ENCODE measurements at places on chromosomes 1 and 21. TPM values are rescaled to one million over a fixed set of nuclear protein-coding genes. Genes with fewer than 3 reads are reported as not detected.

- H3K27me3 ChIP-seq, result peaks cover 45% of the 10 kb centered on the region
- no peaks in the 10 kb centered on the region for H3K36me3 ChIP-seq
- H3K4me3 ChIP-seq, result no peak overlapping the region
- H3K4me1 ChIP-seq, result peaks cover 17% of the 10 kb centered on the region
These were observed 3.7 kb downstream of the KNCN start for GRCh38 chr1:46547481-46548383.

- DNase-seq, result peak; percentile 80
- H3K4me1 ChIP-seq, result peaks cover 16% of the 10 kb centered on the region
- H3K27me3 ChIP-seq, result peaks cover 15% of the 10 kb centered on the region
- peak overlapping the region; percentile 28 for H3K4me3 ChIP-seq
- peak overlapping the region; percentile 69 for H3K27ac ChIP-seq
These were observed 36.8 kb upstream of the RPF1 start for GRCh38 chr1:84442256-84442655.

DNA sequence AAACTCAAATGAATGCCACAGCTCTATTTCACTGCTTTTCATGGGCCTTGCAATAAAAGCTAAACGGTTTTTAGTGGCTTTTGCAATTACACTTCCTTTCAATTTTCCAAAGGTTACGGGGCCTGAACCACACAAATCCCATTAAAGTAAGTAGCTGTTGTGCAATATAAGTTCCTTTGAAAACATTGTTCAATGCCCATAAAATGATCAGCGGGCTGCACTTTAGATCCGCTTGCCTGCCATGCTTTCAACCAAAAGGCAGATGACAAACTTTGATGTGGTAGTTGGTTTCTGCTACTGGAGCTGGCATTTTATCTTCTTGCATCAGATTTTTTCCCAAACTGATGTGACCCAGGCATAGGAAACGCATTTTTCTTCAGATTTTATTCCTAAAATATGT lies 50.2 kb downstream of the PRRX1 start:
- H3K36me3 ChIP-seq, result no peaks in the 10 kb centered on the region
- DNase-seq, result no peak
- H3K4me1 ChIP-seq, result no peaks in the 10 kb centered on the region
- H3K27ac ChIP-seq, result no peak overlapping the region
- H3K4me3 ChIP-seq, result no peak overlapping the region
- H3K27me3 ChIP-seq, result no peaks in the 10 kb centered on the region

DNA sequence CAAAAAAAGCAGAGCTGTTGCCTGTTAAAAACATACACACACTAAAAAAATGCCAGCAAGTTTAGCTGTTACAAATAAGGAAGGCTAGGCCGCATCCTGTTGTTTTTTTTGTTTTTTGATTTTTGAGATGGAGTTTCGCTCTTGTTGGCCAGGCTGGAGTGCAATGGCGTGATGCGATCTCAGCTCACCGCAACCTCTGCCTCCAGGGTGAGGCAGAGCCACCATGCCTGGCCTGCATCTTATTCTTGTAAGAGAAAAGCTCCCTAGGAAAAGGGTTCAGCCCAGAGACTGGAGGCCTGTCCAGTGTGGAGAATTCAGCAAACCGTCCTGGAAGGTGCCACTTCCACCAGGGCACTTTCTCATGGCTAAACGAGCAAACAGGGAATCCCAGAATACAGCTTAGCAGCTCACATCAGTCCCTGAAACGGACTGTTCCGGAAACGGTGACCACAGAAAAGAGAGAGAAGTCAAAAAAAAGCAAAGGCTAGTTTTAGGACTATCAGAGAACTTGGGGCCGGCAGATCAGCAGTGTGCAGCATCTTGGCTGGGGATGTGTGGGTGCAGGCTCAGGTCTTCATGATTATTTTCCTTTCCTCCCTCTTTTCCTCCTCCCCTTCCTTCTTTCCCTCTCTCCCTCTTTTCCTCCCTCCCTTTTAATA lies 283.6 kb downstream of the AJAP1 start:
- H3K27me3 ChIP-seq, result no peaks in the 10 kb centered on the region
- H3K27ac ChIP-seq, result no peak overlapping the region
- no peak for DNase-seq
- no peaks in the 10 kb centered on the region for H3K4me1 ChIP-seq

DNA sequence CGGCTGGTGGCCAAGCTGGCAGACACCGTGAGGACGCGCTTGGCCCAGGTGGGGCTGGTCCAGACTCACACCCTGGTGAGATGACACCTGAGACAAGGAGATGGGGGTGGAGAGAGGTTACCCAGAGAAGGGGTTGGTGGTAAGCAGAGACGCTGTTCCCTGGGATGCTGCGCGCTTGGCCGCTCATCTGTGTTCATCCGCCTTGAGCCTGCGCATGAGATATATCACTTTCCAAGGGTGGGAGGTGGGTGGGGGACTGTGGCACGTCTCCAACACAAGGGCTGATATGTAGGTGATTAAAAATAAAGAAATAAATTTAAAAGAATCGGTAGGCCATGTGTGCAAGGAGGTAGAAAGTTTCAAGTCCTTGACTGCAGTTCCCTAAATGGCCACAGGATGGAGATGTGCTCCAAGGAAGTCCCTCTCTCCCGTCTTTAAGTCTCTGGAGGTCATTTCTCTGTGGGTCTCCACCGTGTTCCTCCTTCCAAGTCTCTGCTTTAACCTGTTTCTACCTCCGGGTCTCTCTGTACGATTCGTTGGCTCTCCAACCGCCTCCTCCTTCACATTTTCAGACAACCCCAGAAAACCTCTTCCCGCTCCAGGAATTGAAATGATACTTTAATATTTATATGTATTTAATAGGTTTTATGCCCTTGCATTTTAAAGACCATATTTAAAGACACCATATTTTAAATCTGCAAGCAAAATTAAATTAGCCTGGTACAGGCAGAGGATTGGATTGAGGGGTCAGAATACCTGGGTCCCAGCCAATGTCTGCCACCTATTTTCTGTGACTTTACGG lies 4.5 kb downstream of the TTC24 start:
- peak; percentile 93 for DNase-seq
- peaks cover 13% of the 10 kb centered on the region for H3K4me1 ChIP-seq
- H3K36me3 ChIP-seq, result no peaks in the 10 kb centered on the region
- no peak overlapping the region for H3K4me3 ChIP-seq
- peak overlapping the region; percentile 34 for H3K27ac ChIP-seq

DNA sequence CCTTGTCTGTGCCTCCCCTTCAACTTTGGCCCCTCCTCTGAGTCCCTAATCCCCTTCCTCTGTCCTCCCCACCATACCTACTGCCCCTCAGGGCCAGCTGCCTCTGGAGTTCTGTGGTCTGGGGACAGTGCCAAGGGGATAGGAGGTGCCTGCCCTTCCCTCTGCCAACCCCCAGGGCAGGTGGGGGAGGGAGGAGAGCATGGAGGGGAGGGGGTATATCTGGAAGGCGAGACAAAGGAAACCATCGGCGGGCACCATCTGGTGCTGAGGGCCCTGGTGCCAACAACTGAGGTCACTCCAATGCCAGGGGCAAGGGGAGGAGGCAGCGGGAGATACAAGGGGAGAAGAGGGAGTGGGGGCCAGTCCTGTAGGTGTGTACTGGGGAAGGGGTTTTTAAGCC lies 9.6 kb downstream of the RAB25 start:
- H3K27ac ChIP-seq, result no peak overlapping the region
- peaks cover 8% of the 10 kb centered on the region for H3K4me1 ChIP-seq
- peaks cover 23% of the 10 kb centered on the region for H3K27me3 ChIP-seq
- H3K4me3 ChIP-seq, result no peak overlapping the region
- DNase-seq, result no peak
- H3K36me3 ChIP-seq, result no peaks in the 10 kb centered on the region

The NMNAT2 gene
- total RNA-seq, result not detected
